ENCODE measurements at places on chromosomes 1 and 21. TPM values are rescaled to one million over a fixed set of nuclear protein-coding genes. Genes with fewer than 3 reads are reported as not detected.

Gene ADORA3
- polyA plus RNA-seq: not detected

Gene CTBS
- polyA plus RNA-seq: 23.4 TPM

Gene KHDC4
- 43.1 TPM for polyA plus RNA-seq

Gene AUNIP
- 1.9 TPM for polyA plus RNA-seq

Gene RAB3B
- 10.2 TPM for polyA plus RNA-seq

Gene G0S2
- polyA plus RNA-seq: 43.2 TPM

Gene LMOD1
- 2.7 TPM for polyA plus RNA-seq

Gene SEC16B
- polyA plus RNA-seq: 0.32 TPM

Gene MPL
- not detected for polyA plus RNA-seq

Gene TRIM67
- not detected for polyA plus RNA-seq

Gene MNDA
- polyA plus RNA-seq: not detected

GRCh38 chr1:164559342-164560051 is 513 bp downstream of the PBX1 start:
- DNase-seq: peak; percentile 58

DNA sequence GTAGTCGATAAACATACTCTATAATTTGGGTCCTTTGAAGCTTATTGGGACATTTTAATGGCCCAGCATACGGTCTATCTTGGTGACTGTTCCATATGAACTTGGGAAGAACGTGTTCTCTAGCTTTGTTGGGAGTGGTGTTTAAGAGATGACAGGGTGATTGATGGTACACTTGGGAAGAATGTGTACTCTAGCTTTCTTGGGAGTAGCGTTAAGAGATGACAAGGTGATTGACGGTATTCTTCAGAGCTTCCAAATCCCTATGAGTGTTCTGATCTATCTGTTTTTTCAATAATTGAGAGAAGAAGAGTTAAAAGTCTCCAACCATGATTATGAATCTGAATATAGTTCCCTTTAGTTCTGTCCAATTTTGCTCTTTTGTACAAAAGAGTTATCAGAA is 9.4 kb downstream of the NPHP4 start:
- no peak for DNase-seq

GRCh38 chr1:229896861-229897260 is 170.2 kb upstream of the GALNT2 start:
- DNase-seq: no peak

- peak; percentile 52 for DNase-seq
These were observed at the start of gene S100A11 for GRCh38 chr1:152036267-152037216. S100A11 (minus strand) TSS chr1:152037004; CDS start chr1:152036915, 89 bp downstream.

DNA sequence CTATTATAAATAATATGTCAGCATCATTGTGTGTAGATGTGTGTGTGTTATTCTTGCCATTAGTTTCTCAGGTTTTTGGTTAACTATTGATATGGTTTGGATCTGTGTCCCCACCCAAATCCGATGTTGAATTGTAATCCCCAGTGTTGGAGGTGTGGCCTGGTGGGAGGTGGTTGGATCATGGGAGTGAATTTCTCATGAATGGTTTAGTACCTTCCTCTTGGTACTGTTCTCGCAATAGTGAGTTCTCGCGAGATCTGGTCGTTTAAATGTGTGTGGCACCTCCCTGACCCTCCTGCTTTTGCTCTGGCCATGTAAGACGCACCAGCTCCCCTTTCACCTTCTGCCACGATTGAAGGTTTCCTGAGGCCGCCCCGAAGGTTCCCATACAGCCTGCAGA is 9.6 kb upstream of the POFUT2 start:
- no peak for DNase-seq

- DNase-seq: peak; percentile 79
These were observed 925 bp downstream of the PDE9A start for GRCh38 chr21:42654179-42654912.

- DNase-seq: no peak
These were observed 13.9 kb upstream of the PRELP start for GRCh38 chr1:203461717-203462116.

- no peak for DNase-seq
These were observed 204.6 kb downstream of the LTN1 start for GRCh38 chr21:28788030-28788429.

DNA sequence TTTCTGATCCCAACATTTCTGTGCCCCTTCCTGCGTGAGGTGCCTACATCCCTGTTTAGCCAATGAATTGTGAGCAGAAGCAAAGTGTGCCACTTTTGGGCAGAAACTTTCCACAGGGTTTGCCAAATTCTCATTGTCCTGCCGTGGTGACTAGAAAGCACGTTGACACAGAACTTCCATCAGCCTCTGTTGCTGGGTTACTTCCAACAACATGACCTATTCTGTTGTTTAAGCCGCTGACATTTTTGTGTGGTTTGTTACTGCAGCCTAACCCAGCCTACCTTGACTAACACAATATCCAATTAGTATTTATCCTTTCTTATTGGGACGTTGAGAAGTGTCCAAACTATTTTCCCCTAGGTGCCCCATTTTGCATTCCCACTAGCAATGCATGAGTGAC is 136.8 kb downstream of the URB2 start:
- DNase-seq: no peak

DNA sequence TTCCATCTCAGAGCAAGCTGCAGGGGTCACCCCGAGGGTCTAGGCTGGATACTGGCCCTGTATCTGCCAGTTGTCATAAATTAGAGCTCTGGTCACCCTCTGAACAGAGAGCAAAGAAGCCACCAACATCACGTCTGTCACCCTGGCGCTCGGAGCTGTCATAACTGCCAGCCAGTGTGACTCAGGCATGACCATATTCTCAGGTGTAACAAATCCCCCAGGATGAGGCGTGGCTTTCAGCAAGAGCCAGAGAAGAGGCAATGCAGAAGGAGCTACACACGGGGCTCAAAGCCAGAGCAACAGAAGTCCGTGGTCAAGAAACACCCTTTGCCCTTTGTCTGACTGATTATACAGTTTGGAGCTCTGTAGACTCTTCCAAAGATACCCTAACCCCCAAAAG is 40.0 kb downstream of the PRAMEF20 start:
- DNase-seq: no peak

- no peak for DNase-seq
These were observed 215.8 kb downstream of the FGGY start for GRCh38 chr1:59512702-59513101.

DNA sequence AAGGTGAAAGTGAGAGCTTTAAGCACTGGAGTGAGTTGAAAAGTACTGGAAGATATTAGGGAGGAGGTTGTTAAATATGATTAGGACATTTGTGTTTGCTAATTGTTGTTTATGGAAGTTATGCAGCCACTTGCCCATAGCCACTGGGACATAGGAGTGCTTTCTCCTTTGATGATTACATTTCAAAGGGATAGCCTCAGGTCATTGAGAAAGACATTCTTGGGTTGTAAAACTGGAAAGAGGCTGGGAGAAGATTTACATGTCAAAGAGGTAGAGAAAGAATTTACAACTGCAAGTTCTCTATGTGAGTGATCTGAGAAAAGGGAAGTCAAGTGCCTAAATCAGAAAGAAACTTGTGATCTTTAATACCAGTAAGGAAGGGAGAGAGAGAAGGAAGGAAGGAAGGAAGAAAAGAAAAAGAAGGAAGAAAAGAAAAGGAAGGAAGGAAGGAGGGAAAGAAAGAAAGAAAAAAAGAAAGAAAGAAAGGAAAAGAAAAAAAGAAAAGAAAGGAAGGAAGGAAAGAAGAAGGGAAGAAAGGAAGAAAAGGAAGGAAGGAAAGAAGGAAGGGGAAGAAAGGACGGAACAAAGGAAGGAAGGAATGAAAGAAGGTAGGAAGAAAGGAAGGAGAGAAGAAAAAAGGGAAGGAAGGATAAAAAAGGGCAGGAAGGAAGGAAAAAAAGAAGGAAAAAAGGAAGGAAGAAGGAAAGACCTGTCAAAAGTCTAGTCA is 284.6 kb upstream of the DPYD start:
- no peak for DNase-seq

GRCh38 chr1:192489047-192489446 is 86.5 kb upstream of the RGS1 start:
- peak; percentile 63 for DNase-seq

DNA sequence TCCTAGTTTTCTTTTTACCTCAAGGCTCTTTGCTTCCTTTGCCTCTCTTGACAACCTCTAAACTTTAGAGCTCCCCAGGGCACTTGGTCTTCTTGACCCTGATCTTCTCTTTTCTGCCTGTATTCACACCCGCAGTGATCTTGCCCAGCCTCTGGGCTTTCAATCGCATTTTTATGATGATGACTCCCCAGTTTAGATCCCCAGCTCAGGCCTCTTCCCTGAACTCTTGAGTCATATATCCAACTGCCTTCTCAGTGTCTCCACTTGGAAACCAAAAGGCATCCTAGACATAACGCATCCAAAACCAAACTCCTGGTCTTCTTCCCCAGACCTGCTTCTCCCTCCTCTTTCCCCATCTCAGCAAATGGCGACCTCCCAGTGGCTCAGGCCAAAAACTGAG is 6.5 kb downstream of the STUM start:
- no peak for DNase-seq

- DNase-seq: no peak
These were observed 59.5 kb upstream of the LRRC53 start for GRCh38 chr1:74571891-74572290.

DNA sequence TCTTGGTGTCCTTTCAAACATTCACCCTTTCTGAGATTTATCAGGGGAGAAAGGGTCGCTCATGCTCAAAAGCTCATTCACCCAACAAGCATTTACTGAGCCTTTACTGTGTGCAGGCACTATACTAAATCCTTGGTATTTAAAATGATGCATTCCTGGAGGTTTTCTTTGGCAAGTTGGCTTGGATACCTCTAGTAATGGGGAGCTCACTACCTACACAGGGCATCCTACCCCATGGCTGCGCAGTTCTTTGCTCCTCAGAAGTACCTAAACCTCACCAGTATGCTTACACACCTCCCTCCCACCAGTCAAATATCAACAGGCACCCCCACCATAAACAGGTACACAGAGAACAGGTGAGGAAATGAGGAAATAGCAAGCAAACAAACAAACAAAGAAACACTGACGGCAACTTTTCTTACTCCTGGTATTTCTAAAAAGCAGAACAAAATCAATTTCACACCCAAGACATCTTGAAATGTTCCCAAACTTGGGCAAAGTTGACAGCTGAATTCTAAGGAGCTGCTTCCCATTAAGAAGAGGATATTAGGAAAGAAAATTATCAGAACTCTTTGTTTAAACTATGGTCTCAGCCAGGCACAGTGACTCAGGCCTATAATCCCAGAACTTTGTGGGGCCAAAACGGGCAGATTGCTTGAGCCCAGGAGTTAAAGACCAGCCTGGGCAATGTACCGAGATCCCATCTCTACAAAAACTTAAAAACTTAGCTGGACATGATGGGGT is 104.8 kb downstream of the PSMG1 start:
- no peak for DNase-seq

DNA sequence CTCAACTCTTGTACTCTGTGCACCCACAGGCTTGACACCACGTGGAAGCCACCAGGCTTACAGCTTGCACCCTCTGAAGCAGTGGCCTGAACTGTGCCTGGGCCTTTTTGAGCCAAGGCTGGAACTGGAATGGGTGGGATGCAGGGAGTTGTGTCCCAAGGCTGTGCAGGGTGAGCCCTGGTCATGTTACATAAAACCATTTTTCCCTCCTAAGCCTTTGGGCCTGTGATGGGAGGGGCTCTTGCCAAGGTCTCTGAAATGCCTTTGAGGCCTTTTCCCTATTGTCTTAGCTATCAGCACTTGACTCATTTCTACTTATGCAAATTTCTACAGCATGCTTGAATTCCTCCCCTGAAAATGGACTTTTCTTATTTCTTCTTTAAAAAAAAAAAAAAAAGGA is 14.1 kb downstream of the VN1R5 start:
- no peak for DNase-seq

- DNase-seq: no peak
These were observed 68.5 kb downstream of the OBSCN start for GRCh38 chr1:228276174-228276831.

DNA sequence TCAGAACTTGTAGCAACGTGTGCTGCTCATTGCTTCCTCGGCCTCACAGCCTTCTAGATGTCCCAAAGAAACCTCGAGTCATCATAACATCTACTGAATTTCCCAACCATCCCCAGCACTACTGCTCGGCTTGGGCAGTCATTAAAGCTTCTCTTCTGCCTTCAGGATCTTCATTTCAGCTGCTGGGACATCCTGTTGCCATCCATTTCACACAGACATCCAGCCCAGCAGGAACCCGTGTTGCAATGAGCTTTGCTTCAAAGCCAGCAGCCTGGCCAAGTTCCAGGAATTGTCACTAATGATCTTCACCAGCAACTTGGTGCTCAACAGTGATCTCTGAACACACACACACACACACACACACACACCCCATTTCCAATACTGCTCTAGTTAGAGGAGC is 18.5 kb downstream of the WLS start:
- DNase-seq: peak; percentile 22

DNA sequence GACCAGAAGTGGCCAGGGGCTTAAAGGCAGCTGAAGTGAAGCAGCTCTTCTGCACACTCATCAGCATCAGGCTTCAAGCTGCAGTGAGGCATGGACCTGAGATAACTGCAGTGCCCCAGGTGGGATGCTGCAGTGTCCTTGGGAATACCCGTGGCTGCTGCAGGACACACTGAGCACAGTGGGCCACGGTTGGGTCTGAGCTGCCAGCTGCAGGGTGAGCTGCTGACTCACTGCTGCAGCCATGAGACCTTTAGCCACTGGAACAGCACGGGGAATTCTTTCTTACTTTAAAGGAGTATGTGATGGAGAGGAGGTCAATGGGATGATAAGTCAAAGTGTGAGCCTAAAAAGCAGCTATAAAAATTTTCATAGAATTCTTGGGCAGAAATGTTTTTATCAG is 102.1 kb downstream of the XCL2 start:
- DNase-seq: no peak

- no peak for DNase-seq
These were observed 147.3 kb upstream of the VAMP3 start for GRCh38 chr1:7623842-7624241.

DNA sequence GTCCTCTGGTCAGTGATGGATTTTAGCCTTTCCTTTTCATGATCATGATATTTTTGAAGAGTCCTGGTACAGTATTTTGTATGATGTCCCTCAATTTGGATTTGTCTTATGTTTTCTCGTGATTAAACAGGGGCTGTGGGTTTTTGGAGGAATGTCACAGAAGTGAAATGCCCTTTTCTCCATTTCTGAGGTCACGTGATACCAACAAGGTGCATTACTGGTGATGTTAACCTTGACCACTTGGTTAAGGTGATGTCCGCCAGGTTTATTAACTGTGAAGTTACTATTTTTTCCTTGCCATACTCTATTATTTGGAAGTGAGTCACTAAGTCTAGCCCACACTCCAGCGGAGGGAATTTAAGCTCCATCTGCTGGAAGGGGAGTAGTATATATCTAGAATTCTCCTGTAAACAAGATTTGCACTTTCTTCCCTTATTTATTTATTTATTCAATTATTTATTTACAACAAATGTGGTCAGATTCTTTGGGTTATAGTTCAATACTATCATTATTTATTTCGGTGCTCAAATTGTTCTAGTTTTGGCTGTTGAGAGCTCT is 123.4 kb downstream of the HIVEP3 start:
- DNase-seq: no peak
